Activated CD8-positive, alpha-beta memory T cell treated with anti-CD3 and anti-CD28 coated beads, Interleukin-2, amount 10 ng/mL, durations not matched to agents 7 days and 5 days (primary cell): ENCODE measurements at places on chromosomes 2 and 18. TPM values are rescaled to one million over a fixed set of nuclear protein-coding genes. Genes with fewer than 3 reads are reported as not detected.

- DNase-seq, result no peak
- no peak overlapping the region for H3K27ac ChIP-seq
Observed at GRCh38 chr2:234752966-234753365, 198.9 kb upstream of the SH3BP4 start.

The EXOC6B gene
- 14.1 TPM for total RNA-seq

The ARHGAP28 gene
- not detected for total RNA-seq

- H3K27me3 ChIP-seq, result peaks cover 3% of the 10 kb centered on the region
- H3K36me3 ChIP-seq, result no peaks in the 10 kb centered on the region
Observed at GRCh38 chr18:60049172-60049571, 149.4 kb downstream of the PMAIP1 start.

The MALL gene
- not detected for total RNA-seq

DNA sequence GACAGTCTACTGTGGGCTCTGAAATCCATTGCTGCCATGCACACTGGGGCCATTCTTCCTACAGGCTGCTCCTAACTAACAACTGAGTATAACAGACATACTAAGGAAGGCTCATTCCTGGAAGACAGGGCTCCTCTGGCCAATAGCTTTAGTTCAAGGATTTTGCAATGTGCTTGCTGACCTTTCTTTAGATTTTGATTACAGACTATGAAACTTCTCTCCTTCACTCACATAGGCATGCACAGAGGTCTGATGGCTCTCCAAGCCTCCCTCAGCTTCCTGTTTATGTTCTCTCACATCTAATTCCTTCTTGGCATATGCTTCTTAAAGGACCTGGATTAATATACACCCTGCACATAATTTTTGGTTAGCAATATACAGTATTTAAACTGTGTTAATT lies 34.4 kb upstream of the ROCK1 start:
- H3K27ac ChIP-seq, result no peak overlapping the region
- no peaks in the 10 kb centered on the region for H3K36me3 ChIP-seq
- no peak overlapping the region for H3K4me3 ChIP-seq
- no peak for DNase-seq
- peaks cover 2% of the 10 kb centered on the region for H3K27me3 ChIP-seq

The HOXD3 gene
- not detected for total RNA-seq

DNA sequence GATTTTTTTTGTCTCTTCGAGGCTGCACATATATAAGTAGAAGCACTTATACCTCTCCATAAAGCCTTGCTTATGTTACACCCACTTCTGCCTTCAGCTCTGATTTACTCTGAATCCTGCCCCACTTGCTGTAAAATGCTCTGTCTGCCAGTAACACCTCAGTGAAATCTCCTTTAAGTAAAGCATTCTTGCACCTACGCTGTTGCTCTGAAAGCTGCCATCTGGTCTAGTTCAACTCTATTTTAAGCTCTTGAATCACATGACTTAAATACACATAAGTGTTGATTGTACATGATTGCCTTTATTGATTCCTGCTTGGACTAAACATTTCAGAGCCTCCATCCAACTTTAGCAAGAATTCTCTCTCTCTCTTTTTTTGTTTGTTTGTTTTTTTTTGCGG lies 609.0 kb upstream of the CELF4 start:
- no peak for DNase-seq
- no peaks in the 10 kb centered on the region for H3K36me3 ChIP-seq
- H3K4me3 ChIP-seq, result no peak overlapping the region
- H3K4me1 ChIP-seq, result no peaks in the 10 kb centered on the region

- no peak overlapping the region for H3K27ac ChIP-seq
- H3K36me3 ChIP-seq, result no peaks in the 10 kb centered on the region
- peaks cover 2% of the 10 kb centered on the region for H3K27me3 ChIP-seq
- no peak for DNase-seq
- peaks cover 1% of the 10 kb centered on the region for H3K4me1 ChIP-seq
Observed at GRCh38 chr2:195322324-195322723, 334.7 kb upstream of the SLC39A10 start.

The MAPRE3 gene
- total RNA-seq, result 1.3 TPM

The KCNK3 gene
- total RNA-seq, result not detected
